ENCODE measurements at places on chromosomes 2 and 18.

DNA sequence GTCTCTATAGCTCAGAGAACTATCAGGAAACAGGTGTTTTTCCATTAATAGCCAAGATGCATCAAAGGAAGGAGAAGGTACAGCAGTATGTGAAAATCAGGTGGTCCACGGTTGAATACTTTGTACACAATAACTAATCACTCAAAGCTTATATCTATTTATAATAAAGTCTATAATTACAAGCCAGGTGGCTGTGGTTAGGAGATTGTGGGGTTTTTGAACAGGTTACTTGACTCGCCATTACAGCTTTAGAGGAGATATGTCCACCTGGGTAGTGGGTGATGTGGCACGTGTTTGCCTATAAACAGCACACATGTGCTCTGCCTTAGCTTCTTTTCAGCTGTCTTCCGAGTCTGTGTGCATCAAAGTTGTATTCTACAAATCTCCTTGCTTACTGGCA, 892.2 kb upstream of the ZEB2 start:
- peaks cover 4% of the 10 kb centered on the region for H3K27me3 ChIP-seq
- H3K27ac ChIP-seq: no peak overlapping the region
- H3K4me1 ChIP-seq: peaks cover 23% of the 10 kb centered on the region

DNA sequence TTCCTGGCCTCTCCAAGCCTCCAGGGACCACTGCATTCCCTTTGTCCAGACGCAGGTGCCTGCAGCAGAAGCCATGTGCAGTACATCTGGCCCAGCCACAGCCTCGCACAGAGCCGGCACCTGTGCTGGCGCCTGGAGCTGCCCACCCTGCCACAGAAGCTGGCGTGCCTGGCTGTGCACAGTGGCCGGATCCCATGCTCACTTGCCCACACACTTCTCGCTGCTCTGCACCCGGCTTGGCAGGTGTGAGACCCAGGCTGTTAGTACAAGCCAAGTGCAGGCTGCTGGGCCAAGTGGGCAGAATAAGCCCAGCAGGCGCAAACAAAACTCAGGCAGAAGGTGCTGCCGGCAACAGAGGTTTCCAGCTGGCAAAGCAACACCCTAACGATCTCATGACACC, 124.5 kb upstream of the CCDC150 start:
- no peak overlapping the region for H3K27ac ChIP-seq
- no peak for DNase-seq
- H3K4me3 ChIP-seq: no peak overlapping the region
- H3K36me3 ChIP-seq: no peaks in the 10 kb centered on the region
- H3K27me3 ChIP-seq: peaks cover 9% of the 10 kb centered on the region

- no peaks in the 10 kb centered on the region for H3K4me1 ChIP-seq
- H3K4me3 ChIP-seq: no peak overlapping the region
- no peak for DNase-seq
Observed at GRCh38 chr2:53828331-53828730, 31.4 kb downstream of the GPR75 start.

DNA sequence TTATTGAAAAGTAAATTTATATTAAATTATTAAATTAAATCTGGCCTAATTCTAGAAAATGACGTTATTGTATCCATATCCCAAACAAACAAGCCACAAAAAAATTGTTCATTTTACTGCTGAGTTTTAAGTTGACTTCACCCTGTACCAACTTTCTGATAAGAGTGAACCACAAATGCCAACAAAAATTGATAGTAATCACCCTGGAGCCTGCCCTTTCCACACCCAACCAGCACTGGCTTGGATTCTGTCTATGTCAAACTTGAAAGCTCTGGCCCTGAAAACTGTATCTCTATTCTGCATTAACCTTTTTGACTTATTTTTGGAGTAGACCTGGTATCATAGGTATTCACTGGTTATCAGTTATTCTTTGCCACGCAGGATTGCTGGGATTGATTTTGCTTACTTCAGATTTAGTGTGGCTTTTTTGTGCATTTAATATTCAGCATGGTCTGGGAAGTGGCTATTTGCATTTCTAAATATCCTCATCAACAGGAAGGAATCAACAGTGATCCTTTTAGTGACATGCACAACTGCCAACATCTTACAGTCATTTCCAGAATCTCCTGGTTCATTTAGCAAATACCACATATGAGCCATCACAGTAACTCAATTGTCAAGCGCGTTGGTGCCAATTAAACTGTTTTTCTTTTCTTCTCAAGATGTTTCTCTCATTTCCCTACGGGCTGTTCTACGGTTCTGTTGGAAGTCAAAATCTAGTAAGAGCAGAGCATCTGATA, 11.4 kb upstream of the SRBD1 start:
- H3K4me1 ChIP-seq: no peaks in the 10 kb centered on the region
- no peak overlapping the region for H3K4me3 ChIP-seq
- no peak for DNase-seq
- H3K36me3 ChIP-seq: no peaks in the 10 kb centered on the region
- H3K27me3 ChIP-seq: peaks cover 6% of the 10 kb centered on the region

DNA sequence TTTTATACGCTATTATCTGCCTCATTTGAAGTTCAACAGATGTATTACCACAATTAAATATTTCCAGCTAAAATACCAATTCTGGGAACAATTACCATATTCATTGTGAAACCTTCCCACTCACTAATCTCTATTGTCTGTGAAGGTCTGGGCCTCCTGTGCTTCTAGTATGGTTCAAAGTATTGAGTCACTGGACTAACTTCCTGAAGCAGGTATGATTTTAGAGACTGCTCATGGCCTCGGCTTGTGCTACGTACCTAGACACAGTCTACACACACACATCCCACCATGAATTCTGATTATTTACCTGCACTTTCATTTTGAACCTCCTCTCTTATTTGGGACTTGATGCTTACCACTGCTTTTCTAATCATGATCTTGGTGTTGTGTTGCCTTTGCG, 180.7 kb upstream of the EPHA4 start:
- no peak for DNase-seq
- no peak overlapping the region for H3K27ac ChIP-seq
- H3K4me1 ChIP-seq: no peaks in the 10 kb centered on the region

All from memory B cell (primary cell).